Aortic smooth muscle cell (primary cell): ENCODE measurements at places on chromosomes 5 and 9. TPM values are rescaled to one million over a fixed set of nuclear protein-coding genes. Genes with fewer than 3 reads are reported as not detected.

The KIF4B gene
- total RNA-seq: under 0.01 TPM in 1 of 2 replicates, not detected in the other

The AHRR gene
- 24.2 and 28.8 TPM in 2 replicates for total RNA-seq

The PCDHA13 gene
- total RNA-seq: under 0.01 and 0.19 TPM in 2 replicates

The PTPN3 gene
- total RNA-seq: 6.8 and 12.7 TPM in 2 replicates

The ZNF883 gene
- 0.99 and 1.7 TPM in 2 replicates for total RNA-seq

The VCAN gene
- 2,202 and 3,471 TPM in 2 replicates for total RNA-seq

The ARID3C gene
- 0.31 TPM in 1 of 2 replicates, not detected in the other for total RNA-seq

The PCDHA10 gene
- total RNA-seq: under 0.01 and 0.06 TPM in 2 replicates

The SCGB3A2 gene
- not detected in 2 replicates for total RNA-seq

The C9orf43 gene
- total RNA-seq: 0.40 and 0.44 TPM in 2 replicates

The HTR1A gene
- not detected in 2 replicates for total RNA-seq

The MYOZ3 gene
- 0.37 and 0.40 TPM in 2 replicates for total RNA-seq

The NME5 gene
- total RNA-seq: 4.8 and 5.0 TPM in 2 replicates

The ZNF608 gene
- total RNA-seq: 7.7 and 17.3 TPM in 2 replicates

The GLRA1 gene
- total RNA-seq: not detected in 2 replicates

The ZBTB34 gene
- 4.2 and 4.8 TPM in 2 replicates for total RNA-seq
